GM04503 (cell line): ENCODE measurements at places on chromosomes 2 and 18.
A peak's percentile ranks its signal among the peaks of the same experiment; 100 is the strongest.

- DNase-seq: no peak
Observed at GRCh38 chr2:38704664-38705063, 38.8 kb downstream of the GALM start.

DNA sequence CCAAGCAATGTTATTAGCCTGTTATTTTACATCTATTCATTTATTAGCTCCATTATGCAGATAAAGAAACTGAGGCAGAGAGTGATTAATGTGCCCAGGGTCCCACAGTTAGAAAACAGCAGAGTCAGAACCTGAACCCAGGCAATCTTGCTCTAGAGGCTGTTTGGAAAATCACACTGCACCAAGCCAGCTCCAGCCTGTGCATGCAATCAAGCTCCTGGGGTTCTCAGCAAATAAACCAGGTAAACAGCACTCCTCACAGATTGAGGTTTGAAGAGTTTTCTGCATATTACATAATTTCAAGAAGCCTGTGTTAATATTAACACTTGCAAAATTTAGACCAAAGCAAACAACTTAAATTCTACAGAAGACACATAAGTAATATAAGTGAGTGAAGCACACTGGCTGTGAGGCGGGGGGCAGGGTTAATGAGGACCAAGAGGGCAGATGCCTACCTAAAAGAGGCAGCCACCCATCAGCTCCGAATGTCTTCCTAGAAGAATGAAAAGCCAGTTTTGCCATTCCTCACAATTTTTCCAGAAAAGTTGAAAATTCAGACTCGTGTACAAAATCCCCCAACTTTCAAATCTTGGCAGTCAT, 35.4 kb downstream of the CACNB4 start:
- no peak for DNase-seq

DNA sequence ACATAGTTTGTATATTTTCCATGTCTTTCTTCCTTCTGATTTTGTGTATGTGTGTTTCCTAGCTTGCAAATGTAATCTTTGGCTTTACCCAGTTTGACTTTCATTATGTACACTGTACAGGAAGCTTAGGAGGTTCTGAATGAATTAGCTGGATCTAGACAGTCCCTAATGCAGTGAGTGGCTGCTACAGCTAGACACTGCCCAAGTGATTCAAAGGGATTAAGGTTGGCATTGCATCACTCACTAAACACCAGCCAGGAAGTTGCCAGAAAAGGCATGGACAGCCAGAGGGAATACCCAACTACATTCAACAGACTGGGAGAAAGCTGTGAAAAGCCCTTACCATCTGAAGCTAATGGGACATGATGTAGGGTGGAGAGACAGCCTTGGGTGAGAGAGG, 316.0 kb upstream of the MEX3C start:
- DNase-seq: no peak

DNA sequence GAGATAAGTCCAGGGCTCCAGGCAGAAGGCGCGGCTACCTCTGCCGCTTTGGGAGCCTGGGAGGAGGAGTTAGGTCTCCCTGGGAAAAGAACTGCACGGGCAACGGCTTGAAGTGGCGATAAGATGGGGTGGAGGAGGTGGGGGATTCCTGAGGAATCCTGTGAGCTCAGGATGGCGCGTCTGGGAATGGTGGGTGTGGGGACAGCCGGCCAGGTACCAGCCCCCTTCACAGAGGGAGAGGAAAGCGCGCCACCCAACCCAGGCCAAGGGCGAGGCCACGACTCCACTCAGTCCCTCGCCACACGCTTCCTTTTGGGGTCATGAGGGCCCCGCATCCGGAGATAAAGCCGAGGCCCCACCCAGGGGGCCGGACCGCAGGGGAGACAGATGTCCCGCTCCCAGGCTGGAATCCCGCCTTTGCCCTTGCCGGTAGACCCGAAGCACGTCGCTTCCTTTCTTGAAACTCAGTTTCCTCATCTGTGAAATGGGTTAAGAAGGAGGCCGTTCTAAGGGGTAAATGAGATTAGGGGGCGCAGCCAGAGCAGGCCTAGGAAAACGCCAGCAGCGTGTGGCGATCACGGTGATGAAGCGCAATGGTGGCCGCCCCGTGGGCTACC, 1.7 kb upstream of the CTDSP1 start:
- DNase-seq: peak; percentile 54

GRCh38 chr2:3189961-3190360, 187.7 kb downstream of the EIPR1 start:
- DNase-seq: no peak

DNA sequence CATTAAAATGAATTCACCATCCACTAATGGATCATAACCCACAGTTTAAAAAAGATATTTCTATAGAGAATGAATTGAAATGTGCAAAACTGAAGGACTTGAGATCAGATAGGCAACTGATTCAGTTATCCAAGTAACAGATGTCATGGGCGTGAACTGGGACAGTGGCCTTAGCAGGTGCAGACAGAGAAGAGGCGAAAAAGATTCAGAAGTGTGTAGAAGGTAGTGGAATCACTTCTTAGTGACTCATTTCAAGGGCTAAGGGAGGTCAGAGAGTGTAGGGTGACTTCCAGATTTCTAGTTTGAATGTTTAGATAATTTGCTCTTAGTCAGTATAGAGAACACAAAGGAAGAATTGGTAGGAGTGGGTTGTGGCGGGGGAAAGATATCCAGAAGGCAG, 79.7 kb downstream of the EHBP1 start:
- DNase-seq: no peak

DNA sequence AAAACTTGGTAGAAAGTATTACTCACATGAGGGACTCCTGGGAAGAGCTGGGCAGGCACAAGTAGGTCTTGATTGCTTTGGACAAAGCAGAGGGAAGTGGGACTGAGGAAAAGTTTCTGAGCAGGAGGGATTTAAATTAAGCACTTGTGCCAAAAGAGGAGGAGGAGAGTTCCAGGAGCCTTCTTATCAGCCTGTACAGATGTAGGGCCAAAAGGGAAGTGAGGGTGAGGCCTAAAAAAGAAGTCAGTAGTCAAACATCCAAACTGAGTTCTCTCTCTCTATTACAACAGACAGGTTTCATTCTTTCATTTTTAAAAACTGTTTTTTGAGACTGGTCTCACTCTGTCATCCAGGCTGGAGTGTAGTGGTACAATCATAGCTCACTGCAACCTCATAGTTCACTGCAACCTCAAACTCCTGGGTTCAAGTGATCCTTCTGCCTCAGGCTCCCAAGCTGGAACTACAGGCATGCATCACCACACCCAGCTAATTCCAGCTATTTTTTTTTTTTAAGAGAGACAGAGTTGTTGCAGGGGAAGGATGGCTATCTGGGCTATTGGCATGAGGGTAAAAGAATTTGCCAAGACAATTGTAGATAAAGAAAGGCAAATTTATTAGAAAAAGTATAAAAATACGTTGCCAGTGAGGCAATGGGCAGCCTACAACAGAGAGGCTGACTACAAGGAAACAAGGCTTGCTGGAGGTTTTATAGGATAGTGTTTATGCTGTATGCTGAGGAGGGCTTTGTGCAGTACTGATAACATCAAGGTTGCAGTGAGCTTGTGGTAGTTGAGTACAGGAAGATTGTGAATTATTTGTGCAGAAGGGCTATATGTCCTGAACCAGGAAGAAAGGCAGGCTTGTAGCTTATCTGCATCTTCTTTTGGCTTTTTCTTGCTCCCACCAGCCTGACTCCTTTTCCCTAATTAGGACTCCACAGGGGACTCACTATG, 29.0 kb downstream of the CFAP210 start:
- DNase-seq: peak; percentile 2

- peak; percentile 58 for DNase-seq
Observed at GRCh38 chr2:145095641-145096435, 575.9 kb upstream of the ZEB2 start.

DNA sequence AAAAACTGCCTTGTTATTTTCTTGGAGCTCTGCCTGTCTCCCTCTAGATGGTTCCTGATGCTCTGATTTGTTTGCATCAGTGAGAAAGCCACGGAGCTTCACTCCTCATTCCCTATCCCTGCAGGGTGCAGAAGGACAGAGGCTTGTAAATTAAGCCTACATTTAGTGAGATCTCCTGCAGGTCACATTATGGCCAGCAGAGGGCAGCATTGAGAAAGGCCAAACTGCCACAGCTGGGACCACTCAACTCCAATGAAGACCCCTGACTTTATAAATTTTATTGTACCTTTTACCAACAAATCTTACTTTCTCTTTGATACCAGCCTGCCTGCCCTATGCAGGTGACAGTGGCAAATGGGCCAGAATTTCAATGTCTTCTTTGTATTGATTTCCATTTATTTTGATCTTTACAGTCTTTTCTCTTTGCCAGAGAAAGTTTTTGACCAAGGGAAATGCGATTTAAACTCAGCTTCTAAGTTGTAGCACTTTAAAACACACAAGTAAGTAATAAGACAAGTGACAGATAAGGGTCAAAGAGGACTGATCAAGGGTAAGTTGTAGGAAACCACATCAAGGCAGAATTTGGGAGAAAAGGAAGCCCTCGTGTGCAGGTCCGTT, 1029.1 kb upstream of the KLHL29 start:
- no peak for DNase-seq

GRCh38 chr2:8094526-8094925, 587.3 kb upstream of the ID2 start:
- no peak for DNase-seq

DNA sequence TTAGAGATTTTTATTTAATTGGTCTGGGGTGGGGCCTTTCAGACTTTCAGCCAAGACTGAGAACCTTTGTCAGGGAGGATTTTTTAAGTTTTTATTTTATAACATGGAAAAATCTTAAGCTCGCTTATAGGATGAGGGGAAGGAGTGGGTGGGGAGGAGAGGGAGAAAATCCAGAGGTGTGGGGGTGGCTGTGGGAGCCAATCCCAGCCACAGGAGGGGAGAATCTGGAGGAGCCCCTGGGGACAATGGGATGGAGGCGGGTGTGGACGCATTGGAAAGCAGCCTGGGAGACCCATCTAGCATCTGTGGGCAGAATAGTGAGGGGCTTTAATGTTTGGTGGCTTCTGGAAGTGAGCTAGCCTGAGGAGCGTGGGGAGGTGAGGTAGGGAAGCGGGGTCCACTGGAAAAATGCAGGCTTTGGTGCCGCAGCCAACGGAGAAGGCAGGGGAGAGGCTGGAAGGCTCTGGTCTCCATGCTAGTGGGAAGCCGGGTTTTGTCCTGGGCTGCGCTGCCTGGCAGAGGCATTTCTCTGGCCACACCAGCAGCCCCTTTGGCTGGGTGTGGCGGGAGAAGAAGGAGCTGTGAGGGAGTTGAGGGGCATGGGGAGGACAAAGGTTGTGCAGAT, 11.5 kb upstream of the INPP5D start:
- DNase-seq: no peak

GRCh38 chr2:84306361-84306760, 152.7 kb downstream of the SUCLG1 start:
- no peak for DNase-seq

- no peak for DNase-seq
Observed at GRCh38 chr2:194706179-194706578, 950.8 kb upstream of the SLC39A10 start.

DNA sequence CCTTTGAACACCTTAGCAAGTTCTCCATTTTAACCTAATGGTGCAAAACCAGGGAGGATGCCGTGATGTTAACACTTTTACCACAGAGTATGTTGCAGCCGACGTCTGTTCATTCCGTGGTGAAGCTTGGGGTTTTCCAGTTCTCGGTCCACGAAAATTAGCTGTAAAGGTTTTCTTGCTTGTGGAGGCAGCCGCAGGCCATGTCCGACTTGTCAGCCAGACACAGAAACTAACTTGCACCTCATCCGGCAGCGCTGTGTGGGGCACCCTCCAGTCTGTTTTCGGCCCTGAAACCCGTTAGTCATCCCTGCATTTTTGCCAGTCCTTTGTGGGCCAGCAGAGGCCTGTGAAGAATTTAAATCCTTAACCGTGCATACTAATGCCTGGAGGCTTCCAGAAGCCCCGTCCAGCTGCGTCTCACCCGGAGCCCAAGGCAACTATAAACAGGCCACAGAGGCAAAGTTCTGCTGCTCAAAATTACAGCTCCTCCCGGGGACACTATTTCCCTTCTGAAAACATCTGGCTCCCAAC, 70.6 kb downstream of the SH3YL1 start:
- DNase-seq: no peak

DNA sequence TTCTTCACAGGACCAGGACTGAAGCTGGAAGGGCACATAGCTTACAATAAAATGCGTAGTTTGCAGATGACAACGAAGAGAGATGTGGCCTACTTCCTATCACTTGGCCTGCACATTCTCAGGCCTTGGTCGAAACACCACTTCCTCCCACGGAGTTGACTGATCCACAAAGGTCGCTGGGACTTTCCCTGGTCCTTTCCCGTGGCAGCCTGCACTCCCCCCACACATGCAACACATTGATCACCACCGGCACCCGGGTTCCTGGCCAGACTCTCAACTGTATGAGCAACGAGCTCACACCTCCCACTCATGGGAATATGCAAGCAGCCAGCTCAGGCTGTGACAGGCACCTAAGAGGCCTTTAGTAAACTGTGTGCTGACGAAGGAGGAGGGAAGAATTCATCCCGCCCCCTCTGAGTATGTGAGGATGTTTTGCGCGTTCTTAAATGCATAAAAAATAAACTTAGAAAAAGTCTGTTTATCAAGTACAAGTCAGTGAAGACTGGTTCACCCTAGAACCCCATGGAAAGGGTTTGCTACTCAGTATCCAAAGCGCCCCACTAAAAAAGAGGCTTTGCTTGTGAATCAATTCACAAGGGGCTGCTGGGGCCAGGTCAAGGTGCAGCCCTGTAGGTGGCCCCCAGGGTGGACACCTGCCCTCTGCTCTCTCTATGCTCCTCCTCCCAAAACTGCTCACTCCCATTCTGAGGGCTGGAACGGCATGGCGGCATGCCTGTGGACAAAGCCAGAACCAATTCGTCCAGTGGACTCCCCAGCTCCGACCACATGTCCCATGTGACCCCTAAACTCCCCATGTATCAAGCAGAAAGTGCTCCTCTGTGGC, 154.3 kb downstream of the EIPR1 start:
- no peak for DNase-seq

GRCh38 chr2:143473820-143474219, 344.6 kb downstream of the ARHGAP15 start:
- DNase-seq: no peak

GRCh38 chr2:9767656-9768281, 75.5 kb upstream of the TAF1B start:
- DNase-seq: no peak

- DNase-seq: peak; percentile 90
Observed at GRCh38 chr2:46329803-46330775, 32.9 kb downstream of the EPAS1 start.

- DNase-seq: no peak
Observed at GRCh38 chr2:30894498-30895119, 87.4 kb upstream of the CAPN13 start.

- no peak for DNase-seq
Observed at GRCh38 chr2:167293172-167293781, 405.0 kb downstream of the XIRP2 start.
